ENCODE measurements at places on chromosomes 6 and 20.

DNA sequence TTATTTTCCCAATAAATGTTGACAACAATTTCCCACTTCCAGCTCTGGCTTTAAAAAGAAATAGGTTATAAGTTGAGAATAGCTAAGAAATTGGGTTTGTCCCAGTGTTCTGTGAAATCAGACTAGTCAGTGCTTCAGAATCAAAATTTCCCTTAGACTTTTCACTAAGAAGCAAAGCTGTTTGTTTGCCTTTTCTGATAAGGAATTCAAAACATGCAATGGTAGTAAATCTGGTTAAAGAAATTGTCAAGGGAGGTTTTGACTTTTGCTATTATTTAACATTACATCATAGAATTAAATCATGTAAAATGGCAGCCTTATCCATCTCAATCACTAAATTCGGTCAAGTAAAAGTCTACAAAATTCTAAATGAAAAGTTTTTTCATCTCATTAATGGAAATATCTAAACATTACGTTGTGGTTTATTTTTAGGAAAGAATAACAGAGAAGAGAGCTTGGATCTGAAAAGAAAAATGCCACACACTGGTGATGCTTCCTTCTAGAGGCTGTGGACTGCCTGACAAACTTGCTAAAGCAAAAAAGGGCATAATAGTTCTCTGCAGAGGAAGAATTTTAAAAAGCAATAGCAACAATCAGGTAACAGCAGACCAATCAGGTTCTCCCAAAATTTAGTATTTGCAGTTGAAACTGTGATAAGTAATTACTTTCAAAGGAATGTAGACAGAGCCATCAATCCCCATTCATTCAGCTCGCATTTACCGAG lies 36.4 kb downstream of the PLAGL1 start:
- DNase-seq, result no peak

DNA sequence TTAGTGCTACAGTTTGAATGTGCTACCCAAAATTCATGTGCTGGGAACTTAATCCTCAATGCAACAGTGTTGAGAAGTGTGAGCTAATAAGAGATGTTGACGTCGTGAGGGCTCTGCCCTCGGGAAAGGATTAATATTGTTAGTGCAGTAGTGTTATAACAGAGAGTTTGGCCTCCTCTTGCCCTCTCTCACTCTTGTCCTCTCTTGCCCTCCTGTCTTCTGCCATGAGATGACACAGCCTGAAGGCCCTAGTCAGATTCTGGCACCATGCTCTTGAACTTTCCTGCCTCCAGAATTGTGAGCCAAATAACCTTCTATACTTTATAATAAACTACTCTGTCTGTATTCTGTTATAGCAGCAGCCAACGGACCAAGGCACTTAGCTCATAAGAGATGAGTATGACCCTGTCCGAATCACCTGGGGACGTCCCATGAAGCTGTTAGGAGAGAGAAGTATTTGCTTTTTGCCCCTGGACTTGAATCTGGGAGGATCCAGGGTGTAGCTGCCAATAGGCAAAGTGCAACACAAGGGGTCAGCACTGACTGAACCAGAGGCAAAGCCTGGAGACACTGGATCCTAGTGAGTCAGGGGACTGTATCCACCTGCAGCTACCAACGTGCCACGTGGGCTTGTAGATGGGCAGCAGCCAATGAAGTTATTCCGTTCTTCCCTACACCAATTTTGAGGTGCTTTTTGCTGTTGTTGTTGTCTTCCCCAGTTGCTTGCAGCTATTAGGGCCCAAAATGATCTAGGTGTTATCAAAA lies 233.7 kb downstream of the THBS2 start:
- no peak for DNase-seq

DNA sequence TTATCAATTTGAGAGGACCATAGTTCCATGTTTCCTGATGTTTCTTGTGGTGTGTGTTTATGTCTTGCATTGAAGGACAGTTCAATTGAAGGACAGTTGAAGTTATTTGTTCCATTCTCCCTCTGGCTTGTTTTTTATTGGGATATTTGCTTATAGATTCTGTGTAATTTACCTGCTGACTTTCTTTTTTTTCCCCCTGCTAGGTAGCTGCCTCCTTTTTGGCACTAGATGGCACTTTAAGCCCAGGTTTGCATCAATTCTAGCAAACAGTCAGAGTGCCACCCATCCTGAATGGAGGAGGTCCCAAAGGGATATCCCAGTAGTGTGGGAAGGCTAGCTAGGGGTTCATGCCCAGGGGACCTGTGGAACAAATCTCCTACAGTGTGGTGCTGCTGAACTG lies 78.1 kb downstream of the CFAP61 start:
- peak; percentile 34 for DNase-seq

DNA sequence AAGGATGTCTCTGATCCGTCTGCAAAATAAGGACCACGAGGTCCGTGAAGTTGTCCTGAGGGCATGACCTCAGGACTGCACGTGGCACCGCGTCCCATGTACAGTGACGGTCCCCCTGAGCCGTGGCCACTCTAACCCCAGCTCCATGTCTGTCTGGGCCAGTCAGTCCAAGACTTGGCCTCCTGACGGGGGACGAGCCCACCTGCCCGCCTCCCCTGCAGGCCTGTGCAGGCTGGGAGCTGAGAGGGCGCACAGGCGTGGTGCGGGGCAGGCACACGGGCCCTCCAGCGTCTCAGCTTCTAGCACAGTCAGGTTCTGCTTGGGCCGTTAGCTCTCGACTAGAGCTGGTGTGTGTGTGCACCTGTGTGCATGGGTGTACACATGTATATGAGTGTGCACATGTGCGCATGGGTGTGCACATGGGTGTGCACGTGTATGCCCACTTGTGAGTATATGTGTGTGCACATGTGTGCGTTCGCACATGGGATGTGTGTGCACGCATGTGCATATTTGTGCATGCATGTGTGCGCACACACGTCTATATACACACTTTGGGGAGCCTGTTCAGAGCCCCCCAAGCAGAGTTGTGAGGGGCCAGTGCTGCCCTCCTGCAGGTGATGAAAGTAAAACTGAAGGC lies 307.0 kb downstream of the TAF4 start:
- DNase-seq, result no peak

DNA sequence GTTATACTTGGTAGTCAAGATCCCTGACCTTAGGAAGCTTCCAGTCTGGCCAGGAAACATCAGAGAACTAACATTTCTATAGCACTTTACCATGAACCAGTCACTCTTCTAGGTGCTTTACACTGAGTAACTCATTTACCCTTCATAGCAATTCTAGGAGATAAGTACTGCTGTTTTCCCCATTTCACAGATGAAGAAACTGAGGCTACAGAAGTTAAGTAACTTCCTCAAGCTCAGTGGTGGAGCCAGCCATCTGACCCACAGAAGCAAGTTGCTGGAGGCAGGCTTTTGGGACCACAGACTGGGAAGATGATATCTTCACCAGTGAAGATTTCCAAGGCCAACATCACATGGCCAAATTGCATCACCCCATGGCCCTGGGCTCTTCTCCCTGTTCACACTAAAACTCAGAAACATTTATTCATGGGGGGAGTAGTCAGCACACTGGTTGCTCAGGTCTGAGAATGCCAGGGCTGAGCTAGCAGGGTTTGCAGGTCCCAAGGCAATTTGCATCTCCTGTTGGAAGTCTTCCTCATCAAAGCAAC lies 70.3 kb downstream of the UNC5CL start:
- no peak for DNase-seq

GRCh38 chr6:148954461-148954860 lies 207.6 kb downstream of the UST start:
- DNase-seq, result no peak

- DNase-seq, result peak; percentile 70
Observed at GRCh38 chr6:7615611-7616383, 25.8 kb downstream of the SNRNP48 start.

DNA sequence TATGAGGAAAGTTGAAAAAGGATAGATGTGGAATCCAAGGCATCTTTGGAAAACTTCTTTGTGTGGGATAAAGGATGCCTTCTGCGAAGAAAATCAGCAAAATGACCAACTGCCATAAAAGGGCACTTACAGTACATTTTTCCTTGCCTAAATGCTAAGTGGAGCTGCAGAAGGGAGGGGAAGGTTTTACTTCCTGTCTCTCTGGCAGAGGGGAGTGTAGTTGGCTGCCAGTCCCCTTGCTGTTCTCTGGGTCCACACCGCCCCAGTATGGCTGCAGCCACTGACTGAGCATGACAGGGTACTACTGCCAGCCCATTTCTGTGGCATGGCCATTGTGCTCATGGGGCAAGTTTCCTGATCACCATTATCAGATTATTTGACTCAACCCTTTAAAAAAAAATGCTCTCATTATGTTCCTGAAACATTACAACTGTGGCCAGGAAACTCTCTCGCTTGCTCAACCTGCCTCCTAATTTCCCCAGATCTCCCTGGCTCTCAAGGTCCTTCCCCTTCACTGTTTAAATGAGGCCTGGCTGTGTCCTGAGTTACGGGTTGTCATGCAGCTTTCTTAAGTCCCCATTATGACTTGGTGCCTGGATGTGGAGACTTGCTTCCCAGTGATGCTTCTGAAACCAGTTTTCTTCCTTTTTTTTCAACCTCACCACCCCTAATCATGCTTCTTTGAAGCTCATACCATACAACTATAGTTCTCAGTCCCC lies 34.5 kb upstream of the FAM184A start:
- peak; percentile 71 for DNase-seq

- DNase-seq, result no peak
Observed at GRCh38 chr6:158781692-158782373, 37.3 kb downstream of the EZR start.

DNA sequence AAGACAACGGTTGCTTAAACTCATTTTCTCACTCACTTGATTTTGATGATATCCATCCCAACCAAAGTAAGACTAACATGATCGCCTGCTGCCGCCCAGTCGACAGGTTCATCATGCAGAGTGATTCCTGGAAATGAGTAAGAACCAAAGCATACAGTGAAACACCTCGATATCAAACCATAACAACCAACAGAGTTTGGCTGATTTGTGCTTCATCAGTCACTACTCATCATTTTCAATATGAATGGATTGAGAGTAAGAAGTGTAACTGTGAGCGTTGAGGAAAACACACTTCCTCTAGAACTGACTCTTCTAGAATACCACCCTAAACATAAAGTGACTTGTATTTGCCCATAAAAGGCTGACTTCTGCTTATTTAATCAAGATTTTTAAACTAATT lies 29.2 kb upstream of the ALDH8A1 start:
- no peak for DNase-seq

GRCh38 chr20:56359212-56360132 lies 698 bp downstream of the FAM210B start:
- peak; percentile 28 for DNase-seq

- no peak for DNase-seq
Observed at GRCh38 chr6:20640181-20640580, 105.9 kb downstream of the CDKAL1 start.

- DNase-seq, result no peak
Observed at GRCh38 chr20:10783707-10784553, 110.1 kb upstream of the JAG1 start.

DNA sequence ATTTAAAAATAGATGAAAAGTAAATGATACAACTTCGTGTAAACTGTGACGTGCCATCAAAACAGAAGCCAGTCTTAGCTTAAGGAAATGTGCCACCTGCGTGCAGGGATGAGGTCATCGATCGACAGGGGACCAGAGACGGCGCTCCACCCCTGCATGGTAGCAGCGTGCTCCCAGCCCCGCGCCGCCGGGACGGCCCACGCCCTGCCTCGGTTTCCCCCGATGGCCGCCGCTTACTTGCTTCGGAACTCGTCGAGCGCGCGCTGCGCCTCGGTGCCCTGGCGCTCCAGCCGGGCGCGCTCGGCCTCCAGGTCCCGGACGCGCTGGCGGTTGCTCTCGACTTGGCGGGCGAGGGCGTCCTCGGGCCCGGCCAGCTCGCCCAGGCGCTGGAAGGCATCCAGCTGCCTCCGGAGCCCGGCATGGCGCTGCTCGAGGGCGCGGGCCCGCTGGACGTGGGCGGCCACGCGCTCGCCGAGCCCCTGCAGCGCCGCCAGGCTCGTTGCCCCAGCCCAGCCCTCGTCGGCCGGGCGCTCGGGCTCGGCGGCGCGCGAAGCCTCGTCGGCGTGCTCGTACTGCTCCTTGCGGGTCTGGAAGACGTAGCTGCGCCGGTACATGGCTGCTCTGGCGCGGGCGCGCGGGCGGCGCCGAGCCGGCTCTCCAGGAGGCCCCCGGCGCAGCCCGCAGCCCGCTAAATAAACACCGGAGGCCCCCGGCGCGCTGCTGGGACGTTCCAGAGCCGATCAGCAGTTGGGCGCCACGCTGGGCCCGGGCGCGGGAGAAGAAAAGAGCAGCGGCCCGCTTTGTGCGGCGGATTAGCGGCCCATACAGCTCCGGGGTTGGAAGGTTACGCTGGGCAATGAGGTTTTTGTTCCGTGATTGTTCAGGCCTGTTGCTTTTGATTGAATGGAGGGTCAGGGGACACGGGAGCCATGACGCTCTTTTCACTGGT lies at the start of gene BFSP1:
Gene BFSP1 (minus strand): TSS at position 664 of the 949 bp plus-strand sequence. CDS start 50 bp downstream, at position 614.
- DNase-seq, result peak; percentile 35

GRCh38 chr6:169725125-169726048 lies 1.1 kb upstream of the PHF10 start:
- DNase-seq, result peak; percentile 13

- DNase-seq, result no peak
Observed at GRCh38 chr20:301886-302848, 4.8 kb downstream of the ZCCHC3 start.

- no peak for DNase-seq
Observed at GRCh38 chr6:98828211-98828788, 6.1 kb upstream of the POU3F2 start.

Measured in inflammatory macrophage (primary cell).